Placental pericyte (primary cell): ENCODE measurements at places on chromosomes 16 and 17. TPM values are rescaled to one million over a fixed set of nuclear protein-coding genes. Genes with fewer than 3 reads are reported as not detected.

The ACSM2B gene
- total RNA-seq, result not detected in 2 replicates

The DYNLL2 gene
- total RNA-seq, result 10.1 and 11.9 TPM in 2 replicates

The CDRT15 gene
- total RNA-seq, result not detected in 2 replicates

The INCA1 gene
- 0.22 and 0.43 TPM in 2 replicates for total RNA-seq

The NPTX1 gene
- 6.8 and 31.9 TPM in 2 replicates for total RNA-seq

The RNF213 gene
- 103 and 141 TPM in 2 replicates for total RNA-seq

The MYLK3 gene
- total RNA-seq, result 0.14 and 0.44 TPM in 2 replicates

The GPR139 gene
- total RNA-seq, result not detected in 2 replicates

The CCT6B gene
- 1.1 and 5.0 TPM in 2 replicates for total RNA-seq

The DHRS7C gene
- total RNA-seq, result not detected in 2 replicates

The MYO1D gene
- total RNA-seq, result 5.5 and 42.4 TPM in 2 replicates

The NOTUM gene
- total RNA-seq, result 0.29 and 0.66 TPM in 2 replicates

The ZNF668 gene
- 21.7 and 31.2 TPM in 2 replicates for total RNA-seq

The ASB16 gene
- total RNA-seq, result 0.88 TPM in 1 of 2 replicates, not detected in the other

The KIF2B gene
- not detected in 2 replicates for total RNA-seq

The MRPL58 gene
- 31.5 and 40.9 TPM in 2 replicates for total RNA-seq

The KRTAP1-5 gene
- total RNA-seq, result 1.5 and 14.2 TPM in 2 replicates

The KRTAP2-2 gene
- total RNA-seq, result not detected in 2 replicates
